ENCODE measurements at places on chromosomes 1 and 21.

GRCh38 chr1:4115191-4115900, 215.3 kb upstream of the C1orf174 start:
- DNase-seq, result no peak

DNA sequence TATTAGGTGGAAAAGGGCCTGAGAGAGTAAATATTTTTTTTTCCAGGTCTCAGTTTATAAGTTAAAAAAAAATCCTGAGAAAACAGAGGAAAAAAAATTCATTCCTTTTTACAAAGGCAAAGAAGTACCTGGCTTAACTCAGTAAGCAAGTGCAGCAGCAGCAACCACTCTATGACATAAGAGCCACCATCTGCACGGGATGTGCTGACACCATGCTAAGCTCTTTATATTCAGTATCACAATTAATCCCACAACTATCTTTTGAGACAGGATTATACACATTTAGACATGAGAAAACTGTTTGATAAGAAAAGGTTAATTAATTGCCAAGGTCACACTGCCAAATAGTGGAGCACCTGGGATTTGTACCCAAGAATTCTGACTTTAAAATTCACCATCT, 13.4 kb upstream of the DPT start:
- DNase-seq, result no peak

DNA sequence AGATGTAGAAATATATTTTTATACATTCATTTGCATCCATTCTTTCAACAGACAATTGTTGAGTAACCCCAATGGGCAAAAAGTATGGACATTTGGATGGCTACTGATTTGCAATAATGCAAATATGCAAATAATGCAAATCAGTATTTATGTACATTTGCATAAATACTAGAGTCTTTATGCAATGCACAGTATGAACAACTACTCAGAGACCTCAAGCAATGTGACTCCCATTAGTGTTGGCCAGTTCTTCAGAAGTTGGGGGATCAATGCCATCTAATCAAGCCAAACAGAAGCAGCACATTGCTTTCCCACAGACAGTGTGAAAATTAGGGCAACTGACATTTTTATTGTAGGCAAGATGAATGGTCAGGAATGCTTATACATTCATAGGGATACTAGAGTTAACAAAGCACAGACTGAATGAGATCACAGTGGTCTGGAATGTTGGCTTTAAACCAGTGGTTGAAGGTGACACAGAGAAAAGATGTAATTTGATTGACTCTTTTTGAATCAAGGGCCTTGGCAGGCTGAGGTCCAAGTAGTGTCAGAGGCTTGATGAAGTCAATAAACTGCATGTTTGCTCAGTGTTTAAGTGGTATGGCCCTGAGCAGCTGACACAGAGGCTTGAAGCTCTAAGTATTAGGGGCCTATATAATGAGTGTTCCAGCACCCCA, 256.6 kb downstream of the CTH start:
- no peak for DNase-seq

GRCh38 chr1:215474940-215475339, 92.2 kb upstream of the KCTD3 start:
- DNase-seq, result no peak

GRCh38 chr1:53409695-53410094, 49.5 kb upstream of the DMRTB1 start:
- DNase-seq, result no peak

GRCh38 chr1:84883286-84883685, 9.7 kb downstream of the LPAR3 start:
- DNase-seq, result no peak

- no peak for DNase-seq
These were observed 9.0 kb downstream of the ARHGEF2 start for GRCh38 chr1:155969377-155969791.

- DNase-seq, result no peak
These were observed 55.0 kb downstream of the NTMT2 start for GRCh38 chr1:170200621-170201397.

DNA sequence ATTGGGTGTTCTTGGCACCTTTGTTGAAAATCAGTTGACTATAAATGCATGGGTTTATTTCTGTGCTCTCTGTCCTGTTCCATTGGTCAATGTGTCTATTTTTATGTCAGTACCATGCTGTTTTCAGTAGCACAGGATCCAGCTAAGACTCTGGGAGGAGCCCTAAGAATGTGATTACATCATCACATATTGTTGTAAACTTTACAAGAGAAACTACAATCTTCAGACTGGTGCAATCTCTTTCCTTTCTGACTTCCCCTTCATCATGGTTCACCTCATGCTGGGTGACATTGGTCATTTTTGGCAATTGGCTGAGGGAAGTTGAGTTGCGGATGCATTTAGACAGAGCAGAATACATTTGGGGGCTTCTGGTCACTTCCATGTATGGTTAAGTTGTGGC, 88.4 kb downstream of the C21orf91 start:
- no peak for DNase-seq

- no peak for DNase-seq
These were observed 6.2 kb upstream of the TMEM200B start for GRCh38 chr1:29129916-29130315.

- DNase-seq, result no peak
These were observed 44.1 kb downstream of the UCK2 start for GRCh38 chr1:165871311-165872067.

DNA sequence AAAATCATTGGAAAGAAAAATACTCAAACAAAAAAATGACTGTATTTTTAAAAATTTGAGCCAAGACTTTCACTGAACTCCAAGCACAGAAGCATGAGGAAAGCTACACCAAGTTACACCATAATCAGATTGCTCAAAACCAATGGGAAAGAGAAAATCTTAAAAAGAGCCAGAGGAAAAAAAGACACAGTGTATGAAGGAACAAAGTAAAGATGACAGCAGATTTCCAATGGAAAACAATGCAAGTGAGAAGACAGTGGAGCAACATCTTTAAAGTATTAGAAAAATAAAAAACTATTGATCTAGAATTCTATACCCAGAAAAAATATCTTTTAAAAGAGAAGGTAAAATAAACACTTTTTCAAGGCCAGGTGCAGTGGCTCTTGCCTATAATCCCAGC, 147.8 kb upstream of the ZBTB40 start:
- no peak for DNase-seq

DNA sequence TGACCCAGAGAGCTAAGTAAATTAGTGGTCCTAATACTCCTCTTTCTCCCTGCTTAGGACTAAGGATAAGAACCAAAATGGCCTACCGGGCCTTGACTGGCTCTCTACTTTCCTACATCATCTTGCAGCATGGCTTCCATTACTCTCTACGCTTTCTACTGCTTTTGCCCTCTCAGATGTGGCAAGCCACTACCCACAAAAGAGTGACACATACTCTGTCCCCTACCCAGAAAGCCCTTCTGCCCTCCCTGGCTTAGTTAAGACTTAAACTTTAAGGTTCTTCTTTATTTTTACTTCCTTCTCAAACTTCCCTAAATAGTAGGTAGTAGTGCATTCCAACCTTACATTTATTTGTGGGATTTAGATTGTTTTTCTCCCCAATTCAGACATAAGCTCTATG, 228.1 kb downstream of the TPR start:
- DNase-seq, result no peak

DNA sequence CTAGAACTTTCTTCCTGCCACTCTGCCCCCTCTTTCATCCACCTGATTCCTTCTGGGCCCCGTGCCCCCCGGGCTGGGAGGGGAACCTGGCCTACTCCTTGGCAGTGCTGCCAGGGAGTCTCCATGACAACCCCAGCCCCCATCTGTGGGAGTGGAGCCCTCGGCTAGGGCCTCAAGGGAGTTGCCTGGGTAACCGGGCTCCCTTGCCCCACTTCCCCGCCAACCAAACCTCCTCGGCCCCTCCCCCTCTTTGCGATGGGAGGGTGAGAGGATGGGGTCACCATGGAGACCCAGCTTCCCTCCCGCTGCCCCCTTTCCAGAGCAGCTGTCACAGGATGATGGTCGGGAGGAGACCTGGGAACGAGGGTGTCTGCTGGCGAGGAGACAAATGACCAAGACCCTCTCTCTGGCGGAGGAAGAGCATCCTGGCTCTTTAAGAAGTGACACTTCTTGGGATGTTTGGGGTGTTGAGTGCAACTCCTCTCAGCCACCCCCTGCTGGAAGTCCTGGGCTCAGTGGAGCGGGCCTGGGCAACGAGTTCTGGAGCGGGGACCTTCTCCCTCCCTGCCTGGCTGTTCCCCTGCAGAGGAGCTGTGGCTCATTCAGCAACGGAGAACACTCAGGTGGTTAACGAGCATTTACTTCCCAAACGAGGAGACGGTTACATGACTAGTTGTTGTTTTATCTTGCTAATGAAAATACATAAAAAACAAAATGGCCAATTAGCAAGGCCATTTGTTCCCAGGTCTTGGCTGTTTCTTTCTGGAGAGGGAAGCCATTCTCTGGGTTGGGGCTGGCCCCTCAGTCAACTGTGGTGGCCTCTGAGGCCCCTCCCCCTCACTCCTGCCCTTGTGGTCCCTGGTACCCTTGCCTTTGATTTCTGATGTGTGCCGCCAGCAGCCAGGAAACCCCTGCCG, 82.8 kb downstream of the UBIAD1 start:
- DNase-seq, result no peak

GRCh38 chr1:17229379-17229778, 19.5 kb upstream of the PADI3 start:
- no peak for DNase-seq

GRCh38 chr1:77385551-77385950, 103.7 kb downstream of the AK5 start:
- no peak for DNase-seq

DNA sequence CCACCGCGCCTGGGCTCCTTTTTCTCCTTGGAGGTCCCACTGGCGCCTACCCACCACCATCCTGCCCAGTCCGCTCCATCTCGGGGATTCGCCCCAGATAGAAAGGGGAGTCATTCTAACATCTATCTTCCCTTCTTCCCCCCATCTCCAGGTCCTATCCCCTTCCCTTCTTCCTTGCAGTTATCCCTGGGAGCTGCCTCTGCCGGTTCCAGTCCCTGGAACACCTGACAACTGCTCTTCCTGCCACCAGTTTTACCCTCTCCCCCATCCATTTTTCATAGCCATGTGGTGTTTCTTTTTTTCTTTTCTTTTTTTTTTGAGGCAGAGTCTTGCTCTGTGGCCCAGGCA, 12.0 kb upstream of the COL16A1 start:
- no peak for DNase-seq

- no peak for DNase-seq
These were observed 105.3 kb downstream of the MAST2 start for GRCh38 chr1:45908611-45909140.

- DNase-seq, result no peak
These were observed 11.7 kb upstream of the MATN1 start for GRCh38 chr1:30735124-30735523.

DNA sequence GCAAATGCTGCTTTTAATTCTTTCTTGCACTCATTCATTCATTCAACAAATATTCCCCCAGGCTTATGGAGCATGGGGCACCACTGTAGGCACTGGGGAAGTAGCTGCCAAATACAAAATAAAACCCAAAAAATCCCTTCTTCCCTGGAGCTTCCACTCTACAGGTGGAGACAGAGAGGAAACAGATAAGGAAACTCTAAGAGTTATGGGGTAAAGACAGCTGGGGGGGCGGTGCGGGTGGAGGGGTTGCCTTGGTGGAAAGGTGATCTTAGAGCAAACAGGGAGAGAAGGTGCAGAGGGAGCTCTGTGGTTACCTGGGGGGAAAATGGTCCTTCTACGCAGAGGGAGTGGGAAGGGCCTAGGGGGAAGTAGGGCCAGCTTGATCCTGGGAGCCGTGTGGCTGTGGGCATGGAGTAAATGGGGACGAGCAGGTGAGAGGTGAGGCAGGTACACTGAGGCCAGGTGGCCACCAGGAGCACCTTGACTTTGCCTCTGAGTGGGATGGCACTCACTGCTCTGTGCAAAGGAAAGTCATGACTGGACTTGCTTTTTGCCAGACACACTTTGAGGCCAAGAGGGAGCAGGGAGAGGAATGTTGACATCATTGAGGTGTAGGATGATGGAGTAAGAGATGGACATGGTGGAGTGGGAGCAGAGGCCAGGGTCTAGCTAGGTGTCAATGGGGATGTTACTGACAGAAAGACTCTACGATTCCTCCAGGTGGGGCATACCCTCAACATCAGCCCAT, 152.0 kb downstream of the ETS2 start:
- DNase-seq, result no peak

DNA sequence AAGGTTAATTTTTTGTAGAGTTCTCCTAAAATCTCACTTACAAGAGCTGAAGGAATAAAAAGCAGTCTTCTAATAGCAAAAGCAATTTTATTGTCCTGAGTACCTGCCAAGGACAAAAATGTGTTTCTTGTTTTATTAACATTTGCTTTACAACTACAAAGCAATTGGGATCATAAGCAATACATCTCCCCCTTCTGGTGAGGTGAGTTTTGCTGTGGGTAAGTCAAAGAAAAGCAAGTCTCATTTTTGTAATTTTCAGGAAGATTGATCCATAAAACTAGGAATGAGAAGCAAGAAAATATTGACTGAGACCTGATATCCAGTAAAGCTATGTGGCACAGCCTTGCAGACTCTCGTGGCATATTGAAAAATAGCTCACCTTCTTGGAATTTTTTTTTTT, 2162.7 kb downstream of the NCAM2 start:
- no peak for DNase-seq

GRCh38 chr1:71753746-71754145, 528.6 kb downstream of the NEGR1 start:
- no peak for DNase-seq

DNA sequence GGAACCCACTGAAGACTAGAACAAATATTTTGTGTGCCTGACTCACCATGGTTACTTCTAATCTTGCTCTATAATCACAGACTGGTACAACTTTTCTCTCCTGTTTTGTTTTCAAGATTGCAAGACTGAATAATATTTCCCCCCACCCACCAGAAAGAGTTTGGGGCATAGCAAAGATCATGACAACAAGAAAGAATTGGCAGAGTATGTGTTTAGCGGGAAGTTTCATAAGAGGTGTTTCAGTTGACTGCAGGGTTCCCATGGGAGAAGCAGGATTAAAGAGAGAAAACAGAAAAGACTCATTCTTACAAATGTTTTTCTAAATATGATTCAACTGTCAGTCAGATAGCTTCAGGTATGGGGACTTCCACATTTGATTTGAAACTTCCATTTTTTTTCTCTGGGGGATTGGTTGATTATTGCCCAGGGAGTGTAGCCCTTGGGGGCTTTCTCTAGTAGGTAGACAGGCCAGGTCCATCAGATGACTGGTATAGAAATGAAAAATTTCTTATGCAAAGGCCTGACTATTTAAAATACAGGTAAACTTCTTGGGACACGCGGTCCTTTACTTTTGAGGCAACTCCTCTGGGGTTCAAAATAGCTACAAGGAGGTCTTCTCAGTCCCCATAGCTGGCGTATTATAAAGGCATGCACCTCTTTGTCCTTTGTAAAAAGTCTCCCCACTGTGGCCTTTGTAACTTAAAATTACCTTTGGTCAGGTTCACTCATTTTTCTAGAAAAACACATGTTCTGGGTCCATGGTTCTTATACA, 13.9 kb downstream of the OR14I1 start:
- DNase-seq, result no peak

Measured in BJ (cell line).